ENCODE measurements at places on chromosomes 7 and 10.

GRCh38 chr7:115976651-115977050 lies 53.9 kb downstream of the TFEC start:
- no peak for DNase-seq

DNA sequence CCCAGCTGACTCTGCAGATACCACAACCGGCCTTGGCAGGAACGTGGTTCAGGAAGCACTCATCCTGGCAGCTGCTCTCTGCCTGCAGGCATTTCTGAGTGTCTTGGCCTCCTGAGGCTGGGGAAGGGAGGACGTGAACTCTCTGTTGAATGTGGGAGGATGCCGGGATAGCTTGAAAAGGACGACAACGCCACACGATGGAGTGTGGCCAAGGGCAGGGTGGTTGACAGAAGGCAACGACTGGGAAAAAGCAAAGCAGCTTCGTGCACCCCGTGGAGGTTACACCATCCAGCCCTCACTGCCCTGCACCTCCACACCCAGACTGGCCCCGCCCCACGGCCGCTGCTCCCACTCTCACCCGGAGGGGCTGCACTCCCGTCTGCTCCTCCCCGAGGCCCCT lies 466.1 kb upstream of the FOXK1 start:
- DNase-seq = no peak

DNA sequence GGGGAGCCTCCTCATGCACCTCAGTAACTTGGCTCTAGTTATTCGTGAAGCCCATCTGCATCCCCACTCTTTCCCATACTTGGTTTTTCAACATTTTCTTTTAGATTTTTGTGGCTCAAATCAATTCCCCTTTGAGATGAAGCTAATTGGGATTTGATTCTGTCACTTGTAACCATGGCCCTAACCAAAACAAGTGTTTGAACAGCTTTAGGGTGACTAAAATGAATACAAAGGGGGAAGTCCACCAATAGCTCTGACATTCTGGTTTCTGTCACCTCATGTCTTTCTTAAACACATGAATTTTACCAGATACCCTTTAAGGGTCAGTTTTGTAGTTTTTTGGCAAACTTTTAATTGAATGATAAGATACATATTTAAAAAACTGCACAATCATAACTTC lies 87.0 kb downstream of the PCGF5 start:
- DNase-seq = no peak

- no peak for DNase-seq
Observed at GRCh38 chr7:134729895-134730294, 49.5 kb upstream of the CALD1 start.

DNA sequence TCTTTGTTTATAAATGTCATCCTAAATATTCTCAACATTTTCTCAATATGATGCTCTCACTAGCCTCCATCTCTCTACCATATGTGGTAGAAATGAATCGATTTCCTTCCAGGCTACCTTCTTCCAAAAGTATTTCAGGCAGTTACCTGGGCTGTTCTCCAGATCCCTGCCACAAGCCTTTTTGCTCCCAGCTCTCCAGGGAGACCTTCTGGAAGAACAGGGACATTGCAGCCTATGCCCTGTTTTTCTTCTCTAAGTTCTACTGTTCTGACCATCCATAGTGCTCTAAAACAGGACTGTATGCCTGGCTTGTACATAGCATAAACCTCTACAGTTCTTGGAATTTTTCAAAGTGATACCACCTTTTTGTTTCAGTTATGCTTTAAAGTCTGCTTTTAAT lies 552.8 kb downstream of the ANKRD7 start:
- DNase-seq = no peak

- DNase-seq = no peak
Observed at GRCh38 chr10:24241536-24242040, 32.6 kb downstream of the KIAA1217 start.

- no peak for DNase-seq
Observed at GRCh38 chr7:92849322-92849721, 12.9 kb upstream of the CDK6 start.

GRCh38 chr7:21603972-21604749 lies 61.3 kb downstream of the DNAH11 start:
- no peak for DNase-seq

DNA sequence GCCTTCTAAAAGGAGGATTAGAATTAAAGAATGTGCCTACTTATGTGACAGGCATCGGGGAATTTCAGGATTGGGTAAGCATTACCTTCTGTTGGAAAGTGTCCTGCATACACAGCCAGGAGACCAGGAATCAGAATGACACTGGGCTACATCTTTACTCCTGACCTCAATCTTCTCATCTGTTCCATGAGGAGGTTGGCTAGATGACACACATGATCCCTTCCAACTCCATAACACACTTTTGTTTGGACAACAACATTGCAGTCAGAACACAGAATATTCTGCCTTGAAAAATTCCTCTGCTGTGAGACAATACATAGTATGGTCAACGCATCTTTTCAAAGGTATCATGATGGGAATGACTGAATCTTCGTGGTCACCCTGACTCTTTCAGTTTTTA lies 1281.2 kb upstream of the SORCS1 start:
- DNase-seq = no peak

- DNase-seq = no peak
Observed at GRCh38 chr7:54783952-54784351, 24.9 kb upstream of the SEC61G start.

DNA sequence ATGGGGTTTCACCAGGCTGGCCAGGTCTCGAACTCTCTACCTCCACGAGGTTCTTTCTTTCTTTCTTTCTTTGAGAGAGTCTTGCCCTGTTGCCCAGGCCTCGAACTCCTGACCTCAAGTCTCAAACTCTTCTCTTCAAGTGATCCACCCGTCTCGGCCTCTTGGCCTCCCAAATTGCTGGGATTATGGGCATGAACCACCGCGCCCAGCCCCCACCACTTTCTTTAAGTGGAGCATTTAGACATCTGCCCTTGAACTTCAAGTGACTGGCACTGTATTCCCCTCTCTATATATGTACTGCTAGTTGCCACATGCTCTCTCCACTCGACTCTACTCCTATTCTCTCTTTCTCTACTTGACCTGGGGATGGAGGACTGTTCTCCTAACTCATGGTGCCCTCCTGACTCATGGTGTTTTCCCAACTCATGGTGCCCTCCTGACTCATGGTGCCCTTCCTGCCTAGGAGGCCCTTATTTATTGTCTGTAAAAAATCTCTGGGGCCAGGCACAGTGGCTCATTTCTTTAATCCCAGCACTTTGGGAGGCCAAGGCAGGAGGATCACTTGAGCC lies 19.3 kb upstream of the ACHE start:
- no peak for DNase-seq

DNA sequence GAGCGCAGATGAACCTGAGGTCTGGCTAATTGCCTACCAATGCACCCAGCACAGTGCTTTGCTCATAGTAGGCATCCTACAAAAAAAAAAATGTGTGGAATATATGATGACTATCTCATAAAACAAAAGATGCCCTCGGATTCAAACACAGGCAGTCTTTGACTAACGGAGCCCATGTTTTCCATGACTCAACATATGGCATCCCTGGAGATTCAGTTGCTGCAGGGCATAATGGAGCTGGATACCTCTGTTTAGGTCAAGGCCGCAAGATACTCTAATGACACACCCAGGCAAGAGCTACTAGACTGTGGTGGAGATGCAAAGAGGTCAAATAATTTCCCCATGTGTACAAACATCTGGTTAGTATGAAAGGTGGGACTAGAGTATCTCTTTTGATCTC lies 16.3 kb downstream of the CUBN start:
- DNase-seq = no peak

All from SK-N-SH (cell line).